Heart right ventricle (tissue), 16 donors: ENCODE measurements at places on chromosomes 6 and 20. TPM values are rescaled to one million over a fixed set of nuclear protein-coding genes. Genes with fewer than 3 reads are reported as not detected.

TOMM6 gene
- polyA plus RNA-seq: 291 TPM

JPH2 gene
- 61.9 TPM for polyA plus RNA-seq

USP49 gene
- 2.0 TPM for polyA plus RNA-seq

CST1 gene
- not detected for polyA plus RNA-seq

GGTLC1 gene
- polyA plus RNA-seq: not detected

SAMD5 gene
- polyA plus RNA-seq: 0.37 TPM

ZNF311 gene
- 0.25 TPM for polyA plus RNA-seq

CGA gene
- not detected for polyA plus RNA-seq

BPIFB4 gene
- not detected for polyA plus RNA-seq

CCM2L gene
- 26.8 TPM for polyA plus RNA-seq

GABRR2 gene
- 0.45 TPM for polyA plus RNA-seq

MOCS1 gene
- polyA plus RNA-seq: 17.4 TPM

STMND1 gene
- polyA plus RNA-seq: not detected

RAD21L1 gene
- polyA plus RNA-seq: not detected

TCP11 gene
- 0.03 TPM for polyA plus RNA-seq

UBE2C gene
- 0.54 TPM for polyA plus RNA-seq

ALDH5A1 gene
- 1.9 TPM for polyA plus RNA-seq

TREM1 gene
- polyA plus RNA-seq: 12.4 TPM

ZBTB2 gene
- polyA plus RNA-seq: 4.4 TPM

MEP1A gene
- not detected for polyA plus RNA-seq

KIAA0408 gene
- polyA plus RNA-seq: 1.5 TPM

CRISP3 gene
- polyA plus RNA-seq: not detected

PNLDC1 gene
- polyA plus RNA-seq: 0.29 TPM

LINC00237 gene
- polyA plus RNA-seq: not detected

FAM162B gene
- polyA plus RNA-seq: 7.5 TPM

KHDC1L gene
- polyA plus RNA-seq: not detected

MTHFD1L gene
- polyA plus RNA-seq: 1.7 TPM

SAMHD1 gene
- polyA plus RNA-seq: 46.8 TPM

ID1 gene
- polyA plus RNA-seq: 551 TPM

TXLNB gene
- polyA plus RNA-seq: 6.2 TPM

LTV1 gene
- polyA plus RNA-seq: 22.4 TPM

XKR7 gene
- polyA plus RNA-seq: not detected

NHLRC1 gene
- 1.2 TPM for polyA plus RNA-seq

SLC12A5 gene
- 1.2 TPM for polyA plus RNA-seq

RGL2 gene
- 51.8 TPM for polyA plus RNA-seq

BEND6 gene
- polyA plus RNA-seq: 0.09 TPM

PROKR2 gene
- polyA plus RNA-seq: not detected

ZNF831 gene
- 0.07 TPM for polyA plus RNA-seq

SIRPD gene
- 0.17 TPM for polyA plus RNA-seq

RALGAPB gene
- 9.1 TPM for polyA plus RNA-seq

ALDH8A1 gene
- 0.16 TPM for polyA plus RNA-seq

AGPAT4 gene
- polyA plus RNA-seq: 1.2 TPM

PCMT1 gene
- polyA plus RNA-seq: 33.3 TPM

OGFRL1 gene
- polyA plus RNA-seq: 2.4 TPM

FOXQ1 gene
- not detected for polyA plus RNA-seq

ADGRB3 gene
- polyA plus RNA-seq: 2.1 TPM

SLC25A27 gene
- polyA plus RNA-seq: 5.8 TPM

NRSN1 gene
- polyA plus RNA-seq: not detected

VSX1 gene
- 0.37 TPM for polyA plus RNA-seq

PLG gene
- polyA plus RNA-seq: not detected

ENPP4 gene
- 16.3 TPM for polyA plus RNA-seq

ERVFRD-1 gene
- polyA plus RNA-seq: 0.01 TPM

GPX5 gene
- polyA plus RNA-seq: not detected

TMEM244 gene
- not detected for polyA plus RNA-seq

EFCAB8 gene
- 0.15 TPM for polyA plus RNA-seq

PRICKLE4 gene
- polyA plus RNA-seq: 1.6 TPM

SDCBP2 gene
- polyA plus RNA-seq: 2.7 TPM

SLC29A1 gene
- polyA plus RNA-seq: 90.9 TPM

LATS1 gene
- polyA plus RNA-seq: 10.0 TPM
